Ascending aorta (tissue), 2 donors: ENCODE measurements at places on chromosomes 7 and 10.

- DNase-seq, result no peak
Measured at GRCh38 chr7:31051598-31052486, at the start of gene ADCYAP1R1. TSS of gene ADCYAP1R1 (plus strand) at chr7:31052308. CDS start at chr7:31063265, 10,957 bp downstream.

- DNase-seq, result no peak
Measured at GRCh38 chr10:7520507-7521485, 110.0 kb upstream of the SFMBT2 start.

DNA sequence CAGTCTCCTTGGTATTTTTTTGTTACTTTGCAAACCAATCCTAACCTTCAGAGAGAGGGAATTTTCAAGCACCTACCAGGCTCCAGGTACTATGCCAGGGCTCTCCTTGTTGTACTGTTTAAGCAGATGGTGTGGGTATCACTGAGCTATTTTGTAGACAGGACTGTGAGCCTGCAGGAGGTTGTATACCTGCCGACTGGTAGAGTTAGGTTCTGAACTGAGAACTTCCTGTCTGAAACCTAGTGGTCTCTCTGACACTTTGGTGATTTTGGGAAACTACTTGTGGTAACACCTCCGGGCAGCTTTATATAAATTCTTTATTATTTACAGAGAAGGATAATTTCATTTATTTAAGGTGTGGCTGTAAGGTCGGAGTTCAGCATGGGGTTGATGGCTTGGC is 4.6 kb downstream of the ZNF853 start:
- DNase-seq, result no peak

DNA sequence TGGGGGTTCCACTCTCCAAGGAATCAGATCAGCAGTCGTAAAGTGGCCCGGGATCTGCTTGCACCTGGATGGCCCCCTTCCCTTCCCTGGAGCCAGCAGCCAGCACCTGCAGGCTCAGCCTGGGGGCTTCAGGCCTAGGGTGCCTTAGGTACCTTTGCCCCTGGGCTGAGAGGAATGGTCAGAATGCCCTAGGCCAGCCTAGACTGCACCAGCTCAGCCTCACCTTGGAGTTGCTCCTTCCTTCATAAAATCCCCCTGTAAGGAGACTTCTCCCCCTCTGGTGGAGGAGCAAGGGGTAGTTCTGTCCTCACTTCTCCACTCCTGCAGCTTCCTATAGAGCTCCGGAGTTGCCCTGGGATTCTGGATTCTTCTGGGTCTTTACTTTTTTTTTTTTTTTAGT is 32.4 kb upstream of the LBX1 start:
- DNase-seq, result no peak
